ENCODE measurements at places on chromosomes 12 and 14. TPM values are rescaled to one million over a fixed set of nuclear protein-coding genes. Genes with fewer than 3 reads are reported as not detected.

The A2M gene
- 268 TPM for total RNA-seq

The KLHL33 gene
- 0.54 TPM for total RNA-seq

The SERPINA10 gene
- total RNA-seq: not detected

The GSG1 gene
- total RNA-seq: not detected

The DDX54 gene
- 52.4 TPM for total RNA-seq

The PDE3A gene
- total RNA-seq: 114 TPM

The AQP6 gene
- total RNA-seq: not detected

The CCNT1 gene
- 20.8 TPM for total RNA-seq

The SLC6A13 gene
- not detected for total RNA-seq

The PRICKLE1 gene
- total RNA-seq: 24.8 TPM

The TAS2R9 gene
- total RNA-seq: not detected

The BEGAIN gene
- 5.6 TPM for total RNA-seq

The HOXC9 gene
- total RNA-seq: not detected

The PRH2 gene
- total RNA-seq: not detected

The BHLHE41 gene
- total RNA-seq: 91.2 TPM

The ATL1 gene
- 21.5 TPM for total RNA-seq

The ALDH6A1 gene
- total RNA-seq: 69.7 TPM

The SLC25A47 gene
- total RNA-seq: not detected

The FGF6 gene
- total RNA-seq: not detected

The SLCO1A2 gene
- total RNA-seq: 0.04 TPM

All from gastroesophageal sphincter (tissue), 4 donors.